Smooth muscle cell of trachea (primary cell): ENCODE measurements at places on chromosomes 13 and 19. TPM values are rescaled to one million over a fixed set of nuclear protein-coding genes. Genes with fewer than 3 reads are reported as not detected.

The CEACAM19 gene
- total RNA-seq, result 1.2 and 2.6 TPM in 2 replicates

The FAAP24 gene
- total RNA-seq, result 2.2 and 3.6 TPM in 2 replicates

The BRME1 gene
- 0.66 and 0.73 TPM in 2 replicates for total RNA-seq

The IL12RB1 gene
- 0.15 and 0.33 TPM in 2 replicates for total RNA-seq

The ZSCAN4 gene
- total RNA-seq, result not detected in 2 replicates

The FCER2 gene
- not detected in 2 replicates for total RNA-seq

The PNMA8B gene
- total RNA-seq, result 2.8 and 5.6 TPM in 2 replicates

The RAB3A gene
- total RNA-seq, result 2.0 and 5.5 TPM in 2 replicates

The PDE4A gene
- total RNA-seq, result 6.3 and 8.7 TPM in 2 replicates

The CARM1 gene
- total RNA-seq, result 38.7 and 49.8 TPM in 2 replicates

The WDR87 gene
- total RNA-seq, result under 0.01 TPM in 1 of 2 replicates, not detected in the other

The DACH1 gene
- 0.15 and 0.17 TPM in 2 replicates for total RNA-seq

The NMRK2 gene
- not detected in 2 replicates for total RNA-seq

The CALR3 gene
- total RNA-seq, result not detected in 2 replicates

The RNF17 gene
- total RNA-seq, result 0.17 TPM in 1 of 2 replicates, not detected in the other

The U2AF2 gene
- total RNA-seq, result 100 and 116 TPM in 2 replicates

The ZNF813 gene
- 3.1 and 3.5 TPM in 2 replicates for total RNA-seq

The IGSF23 gene
- total RNA-seq, result 0.17 TPM in 1 of 2 replicates, not detected in the other

The ARHGEF18 gene
- total RNA-seq, result 36.7 and 52.3 TPM in 2 replicates

The CPAMD8 gene
- total RNA-seq, result 0.44 and 3.5 TPM in 2 replicates

The COX6B1 gene
- 225 and 365 TPM in 2 replicates for total RNA-seq

The NLRP11 gene
- under 0.01 TPM in 1 of 2 replicates, not detected in the other for total RNA-seq

The KLK14 gene
- 0.17 TPM in 1 of 2 replicates, not detected in the other for total RNA-seq

The C19orf18 gene
- total RNA-seq, result 0.17 TPM in 1 of 2 replicates, not detected in the other

The LILRA5 gene
- total RNA-seq, result not detected in 2 replicates

The MCF2L gene
- 0.15 and 0.33 TPM in 2 replicates for total RNA-seq

The NLRP5 gene
- not detected in 2 replicates for total RNA-seq

The ZNF723 gene
- not detected in 2 replicates for total RNA-seq

The PRSS57 gene
- 0.17 TPM in 1 of 2 replicates, not detected in the other for total RNA-seq

The MATK gene
- total RNA-seq, result 0.15 TPM in 1 of 2 replicates, not detected in the other

The FLT3 gene
- total RNA-seq, result not detected in 2 replicates

The ZNF420 gene
- total RNA-seq, result 5.8 and 7.7 TPM in 2 replicates

The ZNF253 gene
- 2.5 and 2.8 TPM in 2 replicates for total RNA-seq

The LIM2 gene
- not detected in 2 replicates for total RNA-seq

The MBD3 gene
- total RNA-seq, result 92.6 and 107 TPM in 2 replicates

The IZUMO2 gene
- total RNA-seq, result not detected in 2 replicates

The S1PR5 gene
- total RNA-seq, result 0.15 and 0.17 TPM in 2 replicates

The EDNRB gene
- 48.1 and 48.5 TPM in 2 replicates for total RNA-seq

The PSENEN gene
- 18.4 and 20.2 TPM in 2 replicates for total RNA-seq

The OSCAR gene
- 0.15 and 0.33 TPM in 2 replicates for total RNA-seq

The SIGLEC12 gene
- total RNA-seq, result not detected in 2 replicates
